ENCODE measurements at places on chromosomes 3 and 15. TPM values are rescaled to one million over a fixed set of nuclear protein-coding genes. Genes with fewer than 3 reads are reported as not detected.

The CHST13 gene
- not detected for total RNA-seq

The C3orf85 gene
- not detected for total RNA-seq

The CFAP91 gene
- total RNA-seq: 0.45 TPM

The COL6A5 gene
- total RNA-seq: not detected

The FMN1 gene
- total RNA-seq: 26.6 TPM

The RHOA gene
- 808 TPM for total RNA-seq

The NPAP1 gene
- total RNA-seq: not detected

The PIF1 gene
- 8.9 TPM for total RNA-seq

The RTP1 gene
- total RNA-seq: not detected

The SCG5 gene
- total RNA-seq: 1.3 TPM

The SLC22A14 gene
- total RNA-seq: 0.78 TPM

The RFTN1 gene
- 76.0 TPM for total RNA-seq

The EIF4E3 gene
- 0.64 TPM for total RNA-seq

The ZBTB47 gene
- 96.8 TPM for total RNA-seq

The FETUB gene
- not detected for total RNA-seq

The GABRB3 gene
- not detected for total RNA-seq

The ALS2CL gene
- 15.0 TPM for total RNA-seq

The DRD3 gene
- total RNA-seq: not detected

The CEMIP gene
- total RNA-seq: 17.2 TPM

The ULK3 gene
- total RNA-seq: 80.5 TPM

The CHST2 gene
- total RNA-seq: 5.1 TPM

The ATP6V1A gene
- total RNA-seq: 59.6 TPM

The TMEM212 gene
- total RNA-seq: not detected

All from myocyte (in vitro differentiated cells).